ENCODE measurements at places on chromosomes 1 and 21. TPM values are rescaled to one million over a fixed set of nuclear protein-coding genes. Genes with fewer than 3 reads are reported as not detected.

Gene BOLA1
- total RNA-seq = 14.1 TPM

Gene MROH7
- 0.28 TPM for total RNA-seq

Gene CFAP45
- 0.28 TPM for total RNA-seq

Gene KCNJ10
- not detected for total RNA-seq

Gene PRMT2
- 177 TPM for total RNA-seq

Gene MRPL24
- 69.2 TPM for total RNA-seq

Gene TMEM269
- total RNA-seq = not detected

Gene EXO1
- 29.1 TPM for total RNA-seq

Gene ERMAP
- 12.4 TPM for total RNA-seq

Gene NDUFS5
- total RNA-seq = 589 TPM

Gene NBPF3
- total RNA-seq = 23.7 TPM

Gene SELENOF
- total RNA-seq = 230 TPM

Gene TEX38
- not detected for total RNA-seq

Gene UTS2
- total RNA-seq = 0.56 TPM
